Vagina (tissue), 2 donors: ENCODE measurements at places on chromosomes 2 and 18. TPM values are rescaled to one million over a fixed set of nuclear protein-coding genes. Genes with fewer than 3 reads are reported as not detected.

C2orf92 gene
- total RNA-seq: 11.0 TPM

DNA sequence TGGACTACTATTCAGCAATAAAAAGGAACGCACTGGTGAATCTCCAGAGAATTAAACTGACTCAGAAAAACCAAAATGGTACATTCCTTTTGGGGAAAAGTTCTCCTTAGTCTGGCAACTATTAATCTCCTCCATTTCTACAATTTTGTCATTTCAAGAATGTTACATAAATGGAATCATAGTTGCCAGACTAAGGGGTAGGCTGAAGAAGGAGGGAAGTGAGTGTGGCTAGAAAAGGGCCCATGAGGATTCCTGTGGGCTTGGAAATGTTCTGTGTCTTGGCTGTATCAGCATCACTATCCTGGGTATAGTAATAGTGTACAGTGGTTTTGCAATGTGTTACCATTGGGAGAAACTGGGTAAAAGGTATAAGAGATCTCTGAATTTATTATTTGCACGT, 72.4 kb downstream of the ZAP70 start:
- no peak for DNase-seq

- no peak for DNase-seq
These were observed 85.9 kb upstream of the NFATC1 start for GRCh38 chr18:79309614-79310358.

- DNase-seq: no peak
These were observed 1367.7 kb upstream of the CELF4 start for GRCh38 chr18:38933322-38933721.

SPHKAP gene
- total RNA-seq: 1.2 TPM

DNA sequence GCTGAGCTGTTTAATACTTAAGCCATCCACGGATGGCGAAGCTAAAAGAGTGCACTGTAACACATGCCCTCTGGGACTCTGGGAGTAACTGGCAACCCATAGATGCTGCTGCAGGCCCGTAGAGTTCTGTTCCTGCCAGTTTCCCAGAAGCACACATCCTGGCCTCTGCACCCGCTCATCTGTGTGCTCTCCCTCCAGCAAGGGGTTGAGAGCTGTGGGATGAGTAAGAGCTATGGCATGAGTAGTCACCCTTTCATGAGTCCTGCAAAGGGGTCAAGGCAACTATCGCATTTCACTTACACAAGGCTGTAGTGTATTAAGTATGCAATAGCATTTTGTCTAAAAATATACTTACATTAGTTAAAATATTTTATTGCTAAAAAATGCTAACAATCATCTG, 1341.8 kb upstream of the NXPH2 start:
- DNase-seq: no peak

GRCh38 chr18:48953104-48953706, 2.4 kb upstream of the SMAD7 start:
- DNase-seq: no peak

DNA sequence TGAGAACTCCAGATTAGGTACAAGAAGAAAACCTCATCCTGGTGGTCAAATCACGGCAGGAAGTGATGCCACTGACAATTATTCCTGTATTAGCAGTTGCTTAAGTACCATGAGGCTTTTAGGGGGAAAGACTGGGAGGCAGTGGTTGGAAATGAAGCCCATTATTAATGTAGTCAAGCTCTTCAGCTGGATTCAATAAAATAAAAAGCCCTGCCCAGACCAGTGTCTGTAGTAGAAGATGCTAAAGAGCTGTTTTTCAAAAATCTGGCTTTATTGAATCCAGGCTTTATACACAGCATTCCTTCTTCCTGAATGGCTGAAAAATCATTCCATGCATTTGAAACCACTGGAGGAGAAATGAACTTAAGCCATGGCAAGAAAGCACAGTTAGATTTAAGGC, 155.2 kb downstream of the BCL2 start:
- DNase-seq: no peak

SOX11 gene
- not detected for total RNA-seq

SP9 gene
- total RNA-seq: not detected

KANSL1L gene
- 29.7 TPM for total RNA-seq

DNA sequence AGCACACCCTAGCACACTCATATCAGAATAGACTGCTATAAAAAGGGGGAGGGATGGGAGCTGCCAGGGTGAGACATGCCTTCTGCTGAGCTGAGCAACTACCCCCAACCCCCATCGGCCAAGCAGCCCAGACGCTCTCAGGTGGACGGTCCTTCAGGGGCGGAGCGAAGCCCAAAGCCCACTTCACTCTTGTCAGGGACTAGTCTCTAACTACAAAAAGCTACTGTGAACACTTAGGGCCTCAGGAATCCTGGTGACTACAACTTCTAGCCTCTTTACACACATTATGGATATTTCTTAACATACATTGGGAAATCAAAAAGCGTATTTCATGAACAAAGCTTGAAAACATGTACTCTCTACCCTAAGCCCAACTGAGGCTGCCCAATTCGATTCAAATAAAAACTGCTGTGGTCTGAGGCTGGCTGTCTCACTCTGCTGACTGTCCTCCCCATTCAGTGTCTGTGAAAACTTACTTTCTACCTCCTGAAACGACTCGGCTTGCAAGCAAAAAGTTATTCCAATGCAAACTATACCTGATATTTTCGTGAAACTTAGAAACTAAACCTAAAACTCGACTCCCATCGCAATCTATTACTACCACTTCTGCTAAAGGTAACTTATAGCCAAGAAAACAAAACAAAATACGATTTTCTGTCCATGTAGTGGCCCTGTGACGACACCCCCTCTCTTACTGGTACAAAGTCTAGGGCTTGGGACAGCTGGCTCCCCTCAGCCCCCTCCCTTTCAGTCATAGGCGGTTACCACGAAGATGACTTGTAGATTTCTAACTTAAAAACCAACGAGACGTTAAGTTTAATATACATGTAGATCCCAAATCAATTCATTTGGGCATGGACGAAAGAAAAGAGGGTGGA, 1.2 kb downstream of the SERTAD2 start:
- DNase-seq: no peak

GPBAR1 gene
- 8.1 TPM for total RNA-seq

DNA sequence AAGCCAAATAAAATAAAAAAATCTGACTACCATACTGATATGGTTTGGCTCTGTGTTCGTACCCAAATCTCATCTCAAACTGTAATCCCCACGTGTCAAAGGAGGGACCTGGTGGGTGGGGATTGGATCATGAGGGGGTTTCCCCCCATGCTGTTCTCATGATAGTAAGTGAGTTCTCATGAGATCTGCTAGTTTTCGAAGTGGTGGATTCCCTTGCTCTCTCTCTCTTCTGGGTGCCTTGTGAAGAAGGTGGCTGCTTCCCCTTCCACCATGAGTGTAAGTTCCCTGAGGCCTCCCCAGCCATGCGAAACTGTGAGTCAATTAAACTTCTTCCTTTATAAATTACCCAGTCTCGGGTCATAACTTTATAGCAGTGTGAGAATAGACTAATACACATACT, 123.8 kb upstream of the WDSUB1 start:
- DNase-seq: no peak
